ENCODE measurements at places on chromosomes 7 and 10.
A peak's percentile ranks its signal among the peaks of the same experiment; 100 is the strongest.

GRCh38 chr10:129396021-129396722 lies 70.9 kb upstream of the MGMT start:
- DNase-seq, result no peak

DNA sequence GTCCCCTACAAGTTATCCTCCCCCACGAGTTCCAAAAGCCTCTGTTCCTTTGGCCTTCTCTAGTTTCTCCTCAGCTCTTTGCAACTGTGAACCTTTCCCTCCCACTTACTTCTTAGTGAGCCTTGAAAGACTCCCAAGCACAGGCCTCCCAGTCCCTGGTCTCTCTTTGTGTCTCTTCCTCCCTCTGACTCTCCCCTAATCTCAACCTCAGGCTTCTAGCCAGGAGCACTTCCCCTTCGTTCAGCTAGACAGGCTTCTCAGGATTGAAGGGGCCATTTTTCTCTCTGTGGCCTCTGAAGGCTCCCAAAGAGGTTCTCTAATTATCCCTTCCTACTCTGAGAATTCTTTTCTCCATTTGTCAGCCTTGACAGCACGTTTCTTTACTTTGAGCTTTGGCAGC lies 50.2 kb upstream of the PHYHIPL start:
- no peak for DNase-seq

DNA sequence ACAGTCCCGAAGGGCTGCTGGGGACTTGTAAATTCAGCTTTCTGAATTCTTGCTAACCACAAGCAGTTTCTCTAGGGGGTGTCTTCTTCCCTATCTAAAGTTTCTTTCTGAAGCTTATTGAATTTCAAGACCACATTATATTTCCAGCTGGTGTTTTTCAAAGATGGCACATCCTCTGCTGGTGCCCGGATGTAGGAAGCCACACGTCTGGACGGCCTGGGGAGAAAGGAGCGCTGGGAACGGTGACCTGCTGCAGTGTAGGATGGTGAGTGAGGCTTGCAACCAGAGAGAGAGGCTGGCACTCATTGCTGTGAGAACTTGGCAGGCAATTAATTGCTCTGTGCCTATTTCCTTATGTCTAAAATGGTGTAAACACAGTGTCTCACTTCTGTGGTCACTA lies 776.4 kb downstream of the TYW1 start:
- DNase-seq, result no peak

DNA sequence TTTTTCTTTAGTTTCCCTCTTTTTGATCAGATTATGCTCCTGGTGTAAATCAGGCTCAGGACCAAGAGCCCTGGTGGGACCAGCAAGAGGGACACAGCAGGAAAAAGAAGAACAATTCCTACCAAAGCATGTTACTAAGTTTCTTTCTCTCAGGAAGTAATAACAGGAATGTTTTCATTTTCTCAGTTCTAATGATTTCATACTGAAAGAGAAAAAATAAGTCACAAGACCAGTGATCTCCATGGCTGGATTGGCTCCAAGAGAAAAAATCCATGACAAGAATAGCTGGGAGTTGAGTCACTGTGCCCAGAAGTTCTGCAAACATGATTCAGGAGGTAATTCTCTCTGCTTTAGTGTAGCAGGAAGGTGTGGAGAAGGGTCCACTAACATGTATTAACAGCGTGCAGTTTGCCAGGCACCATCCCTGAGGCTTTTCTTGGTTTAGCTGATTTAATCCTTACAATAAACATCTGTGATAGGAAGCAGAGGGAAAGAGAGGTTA lies 23.8 kb upstream of the IFIT2 start:
- peak; percentile 98 for DNase-seq

- DNase-seq, result no peak
These were observed 52.5 kb downstream of the GPR37 start for GRCh38 chr7:124713086-124713485.

DNA sequence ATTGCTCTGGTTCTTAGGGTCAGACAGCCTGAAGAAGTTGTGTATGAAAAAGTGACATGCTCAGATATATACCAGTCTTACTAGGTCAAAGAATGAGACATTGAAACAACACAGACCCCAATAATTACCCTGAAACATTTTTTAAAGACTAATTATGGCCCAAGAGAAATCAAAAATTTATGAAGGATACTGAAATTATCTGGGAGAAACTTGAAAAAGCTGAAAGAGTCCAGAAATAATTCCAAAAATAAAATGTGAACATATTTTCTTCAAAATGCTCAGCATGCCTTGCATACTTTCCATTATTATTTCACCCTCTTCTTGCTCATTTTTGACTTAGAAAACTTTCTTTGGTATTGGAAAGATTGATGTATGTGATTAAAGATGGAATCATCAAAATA lies 198.9 kb upstream of the CCDC6 start:
- peak; percentile 11 for DNase-seq

GRCh38 chr7:93054975-93055374 lies 62.8 kb downstream of the SAMD9 start:
- no peak for DNase-seq

Data from amniotic epithelial cell (primary cell).